Lower lobe of right lung (tissue), 2 donors: ENCODE measurements at places on chromosomes 13 and 19. TPM values are rescaled to one million over a fixed set of nuclear protein-coding genes. Genes with fewer than 3 reads are reported as not detected.

GRCh38 chr13:34278780-34279179, 460.8 kb downstream of the RFC3 start:
- no peak for DNase-seq
- H3K4me3 ChIP-seq: no peak overlapping the region
- no peaks in the 10 kb centered on the region for H3K4me1 ChIP-seq
- H3K36me3 ChIP-seq: no peaks in the 10 kb centered on the region
- H3K27ac ChIP-seq: no peak overlapping the region

Gene VSTM2B
- not detected for total RNA-seq

GRCh38 chr19:29105629-29106292, 107.2 kb downstream of the UQCRFS1 start:
- no peaks in the 10 kb centered on the region for H3K4me1 ChIP-seq
- no peak for DNase-seq
- no peak overlapping the region for H3K27ac ChIP-seq

DNA sequence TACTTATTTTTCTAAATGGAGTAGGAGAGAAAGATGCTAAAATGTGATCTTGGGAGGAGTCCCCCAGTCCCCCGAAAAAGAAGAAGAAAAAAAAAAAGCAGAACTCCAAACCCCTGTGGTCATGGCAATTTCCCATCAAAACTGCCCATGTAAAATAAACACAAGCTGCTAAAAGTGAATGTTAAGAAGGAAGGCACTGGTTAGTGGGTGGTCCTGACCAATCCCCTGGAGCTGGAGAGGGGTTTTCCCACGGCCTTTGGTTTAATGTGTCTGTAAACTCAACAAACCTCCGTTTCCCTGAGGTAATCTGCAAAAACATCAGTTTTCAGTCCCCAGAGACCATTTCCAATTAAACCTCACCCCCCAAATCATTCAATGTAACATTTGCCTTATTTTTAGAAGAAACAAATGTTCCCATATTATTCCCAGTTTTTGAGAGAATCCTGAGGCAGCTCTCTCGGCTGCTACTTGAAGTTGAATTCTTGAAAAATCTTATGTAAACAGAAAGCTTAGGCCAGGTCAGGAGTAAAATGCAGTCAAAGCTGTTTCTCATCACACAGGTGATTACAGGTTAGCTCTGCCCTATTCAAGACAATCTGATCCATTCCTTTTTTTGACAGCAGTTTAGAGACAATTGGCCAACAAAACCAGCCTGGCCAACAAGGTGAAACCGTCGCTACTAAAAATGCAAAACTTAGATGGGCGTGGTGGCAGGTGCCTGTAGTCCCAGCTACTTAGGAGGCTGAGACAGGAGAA, 17.0 kb downstream of the RAB3D start:
- no peak overlapping the region for H3K4me3 ChIP-seq
- no peak for DNase-seq
- peaks cover 26% of the 10 kb centered on the region for H3K36me3 ChIP-seq
- peaks cover 47% of the 10 kb centered on the region for H3K4me1 ChIP-seq
- peak overlapping the region; percentile 74 for H3K27ac ChIP-seq
- H3K27me3 ChIP-seq: no peaks in the 10 kb centered on the region

Gene SLITRK6
- total RNA-seq: 5.1 TPM

Gene SRRM5
- 0.24 TPM for total RNA-seq

DNA sequence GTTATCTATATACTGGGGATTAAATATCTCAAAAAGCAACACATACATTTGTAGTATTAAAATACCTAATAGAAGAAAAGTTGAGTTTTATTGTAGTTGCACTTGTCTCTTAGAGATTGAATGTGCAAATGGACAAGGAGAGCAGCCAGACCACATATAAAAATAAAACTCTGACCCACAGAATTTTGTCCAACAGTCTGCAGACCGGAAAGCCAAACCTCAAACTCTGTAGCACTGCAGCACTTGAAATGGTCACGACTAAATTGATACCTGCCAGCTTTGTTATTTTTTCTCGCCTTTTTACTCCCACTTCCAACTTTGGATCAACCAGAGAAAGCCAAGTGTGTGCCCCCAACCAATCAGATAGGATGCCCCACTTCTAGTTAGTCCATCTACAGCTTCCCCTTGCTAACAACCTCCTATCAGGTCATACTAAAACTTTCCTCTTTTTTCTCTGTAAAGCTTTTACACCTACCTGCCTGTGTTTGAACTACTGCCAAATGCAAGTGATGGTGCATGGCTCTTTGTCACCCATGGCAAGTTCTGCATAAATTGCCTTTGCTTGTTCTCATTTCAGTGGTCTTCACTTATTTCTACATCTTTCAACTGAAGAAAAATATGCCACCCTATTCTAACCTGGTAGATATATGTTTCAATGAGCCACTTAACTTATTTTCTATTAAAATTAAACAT, 1250.7 kb upstream of the SPRY2 start:
- no peak for DNase-seq
- no peak overlapping the region for H3K4me3 ChIP-seq
- no peaks in the 10 kb centered on the region for H3K36me3 ChIP-seq
- no peak overlapping the region for H3K27ac ChIP-seq
- no peaks in the 10 kb centered on the region for H3K27me3 ChIP-seq

Gene PSMD8
- total RNA-seq: 113 TPM

- no peaks in the 10 kb centered on the region for H3K27me3 ChIP-seq
- H3K27ac ChIP-seq: no peak overlapping the region
- no peaks in the 10 kb centered on the region for H3K4me1 ChIP-seq
- H3K36me3 ChIP-seq: peaks cover 81% of the 10 kb centered on the region
Measured at GRCh38 chr19:42292042-42292960, 9.6 kb upstream of the PRR19 start.

DNA sequence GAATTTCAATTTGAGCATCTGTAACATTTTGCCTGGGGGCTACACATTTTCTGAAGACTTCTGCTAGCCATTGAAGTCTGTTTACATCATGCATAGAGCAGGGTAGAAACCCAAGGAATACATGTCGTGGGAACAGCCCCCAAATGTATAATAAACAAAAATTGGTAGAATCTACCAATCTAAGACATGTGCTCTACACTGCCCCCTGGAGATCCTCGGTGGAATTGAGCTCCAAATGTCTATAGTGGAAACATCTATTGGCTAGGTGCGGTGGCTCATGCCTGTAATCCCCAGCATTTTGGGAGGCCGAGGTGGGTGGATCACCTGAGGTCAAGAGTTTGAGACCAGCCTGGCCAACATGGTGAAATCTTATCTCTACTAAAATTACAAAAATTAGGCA, 57.3 kb downstream of the MBD3L2B start:
- H3K27me3 ChIP-seq: no peaks in the 10 kb centered on the region
- H3K36me3 ChIP-seq: no peaks in the 10 kb centered on the region
- DNase-seq: no peak
- no peak overlapping the region for H3K27ac ChIP-seq
- H3K4me3 ChIP-seq: no peak overlapping the region

DNA sequence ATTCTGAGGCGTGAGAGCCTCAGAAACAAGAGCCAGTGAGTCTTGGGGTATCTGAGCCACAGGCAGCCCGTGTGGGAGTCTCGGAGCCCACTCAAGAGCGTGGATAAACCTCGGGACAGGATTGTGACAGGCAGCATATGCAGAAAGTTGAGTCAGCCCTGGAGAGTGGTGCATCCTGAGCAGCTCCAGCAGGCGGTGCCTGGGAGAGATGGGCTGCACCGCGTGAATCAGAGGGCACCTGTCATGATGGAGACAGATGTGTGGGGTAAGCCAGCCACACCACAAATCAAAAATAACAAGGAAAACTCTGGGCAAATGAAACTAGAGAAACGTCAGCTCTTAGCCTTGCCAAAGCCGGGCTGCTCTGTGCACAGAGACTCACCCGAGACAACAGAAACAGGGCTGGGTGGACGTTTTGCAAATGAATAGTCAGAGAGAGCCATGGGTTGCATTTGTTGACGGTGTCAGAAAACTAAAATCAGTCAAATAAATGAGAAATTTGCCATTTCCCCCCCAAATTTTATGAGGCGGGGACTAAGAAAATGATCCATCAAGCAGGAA, 30.0 kb upstream of the POP4 start:
- DNase-seq: no peak
- H3K27me3 ChIP-seq: peaks cover 15% of the 10 kb centered on the region
- H3K36me3 ChIP-seq: no peaks in the 10 kb centered on the region
- no peak overlapping the region for H3K4me3 ChIP-seq

Gene PTGIR
- 6.9 TPM for total RNA-seq

DNA sequence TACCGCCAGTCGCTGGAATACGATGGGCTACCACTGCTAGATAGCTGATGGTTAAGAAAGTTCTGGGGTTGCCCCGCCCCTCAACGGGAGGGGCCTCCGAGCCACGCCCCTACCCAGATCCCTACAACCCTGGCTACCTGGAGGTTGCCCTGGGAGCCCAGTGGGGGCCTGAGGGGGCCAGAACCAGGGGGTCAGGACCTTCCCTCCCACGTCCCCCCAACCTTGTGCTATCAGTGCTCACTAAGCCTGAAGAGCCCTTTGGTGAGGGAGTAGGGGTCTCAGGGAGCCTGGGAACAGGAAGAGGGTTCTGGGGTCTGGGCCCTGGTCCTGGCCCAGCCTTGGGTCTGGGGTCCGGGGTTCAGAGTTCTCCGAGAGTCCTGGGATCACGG, 8.9 kb downstream of the OCEL1 start:
- DNase-seq: peak; percentile 71
- H3K27ac ChIP-seq: peak overlapping the region; percentile 78
- no peaks in the 10 kb centered on the region for H3K27me3 ChIP-seq
- peak overlapping the region; percentile 68 for H3K4me3 ChIP-seq

GRCh38 chr13:107534548-107534947, 680.8 kb downstream of the LIG4 start:
- H3K4me1 ChIP-seq: no peaks in the 10 kb centered on the region
- no peak overlapping the region for H3K4me3 ChIP-seq
- no peak overlapping the region for H3K27ac ChIP-seq
- no peaks in the 10 kb centered on the region for H3K27me3 ChIP-seq
- no peaks in the 10 kb centered on the region for H3K36me3 ChIP-seq
- DNase-seq: no peak

DNA sequence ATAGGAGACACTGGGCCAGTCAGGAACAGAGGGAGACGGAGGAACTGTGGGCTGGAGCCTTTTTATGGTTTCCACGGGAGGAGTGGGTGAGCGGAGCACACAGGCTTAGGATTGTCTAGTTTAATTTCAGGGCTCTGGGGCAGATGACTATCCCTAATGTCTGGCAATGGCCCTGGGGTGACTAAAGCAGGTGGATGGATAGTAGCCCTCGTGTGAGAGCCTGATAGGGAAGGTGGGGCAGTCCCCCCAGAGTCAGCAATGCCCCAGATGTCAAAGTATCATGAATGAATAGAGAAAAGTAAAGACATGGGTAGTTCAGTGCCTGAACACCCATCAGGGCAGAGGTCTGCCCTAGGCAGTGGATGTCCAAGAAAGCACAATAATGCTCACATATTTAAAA, 94.2 kb downstream of the ZDHHC20 start:
- H3K27me3 ChIP-seq: no peaks in the 10 kb centered on the region
- H3K4me1 ChIP-seq: no peaks in the 10 kb centered on the region
- no peaks in the 10 kb centered on the region for H3K36me3 ChIP-seq
- no peak overlapping the region for H3K27ac ChIP-seq
- no peak overlapping the region for H3K4me3 ChIP-seq
